ENCODE measurements at places on chromosomes 7 and 10. TPM values are rescaled to one million over a fixed set of nuclear protein-coding genes. Genes with fewer than 3 reads are reported as not detected.
A peak's percentile ranks its signal among the peaks of the same experiment; 100 is the strongest.

DNA sequence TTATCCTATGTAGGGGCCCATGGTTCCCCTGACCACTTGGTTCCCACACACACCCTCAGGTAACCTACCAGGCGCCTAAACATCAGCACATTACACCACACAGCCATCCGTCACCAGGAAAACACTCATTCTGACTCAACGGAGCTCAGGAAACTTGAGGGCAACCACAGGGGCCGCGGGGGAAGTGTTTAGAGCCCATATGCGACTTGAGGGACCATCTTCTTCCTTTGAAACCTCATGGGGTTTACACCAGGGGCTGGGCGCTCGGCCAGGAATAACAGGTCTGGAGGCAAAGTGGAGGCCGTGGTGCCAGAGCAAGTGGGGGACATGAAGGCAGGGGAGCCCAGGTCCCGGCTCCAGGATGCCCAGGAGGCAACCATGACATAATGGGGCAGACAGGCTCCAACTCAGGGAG lies 1.5 kb downstream of the STX1A start:
- no peak for DNase-seq

- DNase-seq = no peak
These were observed 298.1 kb downstream of the CRPPA start for GRCh38 chr7:16123117-16123770.

The MALRD1 gene
- 0.58 TPM for total RNA-seq

DNA sequence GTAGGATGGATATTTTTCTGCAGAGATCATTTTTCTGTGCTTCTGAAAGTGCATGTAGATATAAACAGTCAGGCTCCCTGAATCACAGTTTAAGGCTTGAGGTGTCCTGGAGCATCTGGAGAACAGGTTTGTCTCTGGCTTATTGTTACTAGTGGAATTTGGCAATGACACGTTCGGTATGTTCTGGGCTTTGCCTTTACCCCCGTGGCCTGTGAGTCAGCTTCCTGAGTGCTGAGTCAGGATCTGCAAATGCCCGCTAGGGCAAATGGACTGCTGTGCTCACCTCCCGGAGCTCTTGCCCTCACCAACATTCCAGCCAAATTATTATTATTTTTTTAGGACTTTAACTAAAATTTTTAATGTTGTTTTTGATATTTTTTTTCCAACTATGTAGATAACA lies 192.5 kb upstream of the PRSS1 start:
- DNase-seq = peak; percentile 10

The NXPH1 gene
- not detected for total RNA-seq

DNA sequence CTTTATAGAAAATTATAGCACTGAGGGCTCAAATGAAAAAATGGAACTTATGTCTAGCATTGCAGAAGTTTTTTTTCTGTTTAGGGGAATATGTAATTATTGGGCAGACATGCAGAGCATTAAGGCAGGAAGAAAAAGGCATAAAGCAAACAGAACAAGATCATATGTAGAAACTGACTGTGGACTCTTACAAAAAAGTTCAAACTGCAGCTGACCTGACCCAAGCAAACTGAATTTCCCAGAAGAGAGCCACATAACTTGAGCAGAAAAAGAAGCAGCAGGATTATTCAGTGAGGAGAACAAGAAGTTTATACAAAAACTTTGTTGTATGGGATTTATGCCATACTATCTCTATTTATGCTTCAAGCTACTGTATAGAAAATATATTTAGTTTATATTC lies 250.9 kb downstream of the PHF14 start:
- DNase-seq = no peak

- DNase-seq = peak; percentile 75
These were observed 1.4 kb downstream of the ZMIZ1 start for GRCh38 chr10:79070081-79070605.

The LRRC18 gene
- not detected for total RNA-seq

The CPEB3 gene
- 2.0 TPM for total RNA-seq

DNA sequence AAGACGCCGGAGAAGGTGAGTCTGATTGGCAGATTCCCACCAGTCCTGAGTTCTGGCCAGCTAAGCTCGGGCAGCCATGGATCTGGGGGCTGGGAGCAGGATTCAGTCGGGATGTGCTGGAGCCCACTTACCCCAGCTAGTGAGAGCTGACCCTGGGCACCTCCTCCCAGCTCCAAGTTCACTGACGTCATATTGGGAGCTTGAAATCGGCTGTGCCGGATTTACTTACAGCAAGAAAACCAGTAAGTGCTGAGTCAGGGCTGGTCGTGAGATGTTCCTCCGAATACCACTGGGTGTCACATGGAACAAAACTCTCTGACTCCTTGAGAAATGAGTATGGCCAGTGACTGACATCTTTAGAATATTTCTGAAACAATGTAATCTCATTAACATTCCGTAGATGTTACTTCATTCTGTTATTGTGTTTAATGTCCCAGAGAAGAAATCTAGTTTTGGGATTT lies 621.2 kb downstream of the SDK1 start:
- peak; percentile 62 for DNase-seq

Measured in stomach (tissue), 19 donors.